ENCODE measurements at places on chromosomes 6 and 20.

- DNase-seq = no peak
Observed at GRCh38 chr6:113129991-113130390, 727.2 kb upstream of the MARCKS start.

DNA sequence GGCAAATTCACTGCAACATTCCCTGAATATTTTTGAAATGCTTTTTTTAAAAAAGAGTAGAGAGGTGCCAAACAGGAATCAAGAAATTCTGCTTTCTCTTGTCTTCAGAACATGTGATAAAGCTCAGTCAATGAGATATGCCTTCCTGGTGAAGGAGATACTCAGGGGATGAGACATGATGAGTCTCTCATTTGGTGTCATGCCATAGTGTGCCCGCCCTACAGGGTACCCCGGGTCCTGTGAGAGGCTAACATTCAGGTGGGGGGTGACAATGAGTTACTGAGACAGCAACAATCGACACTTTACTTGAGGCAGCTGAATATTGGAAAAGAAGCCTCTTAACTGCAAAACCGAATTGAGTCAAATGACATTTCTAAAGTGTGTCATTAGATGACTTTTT lies 6.7 kb downstream of the CCR6 start:
- no peak for DNase-seq

DNA sequence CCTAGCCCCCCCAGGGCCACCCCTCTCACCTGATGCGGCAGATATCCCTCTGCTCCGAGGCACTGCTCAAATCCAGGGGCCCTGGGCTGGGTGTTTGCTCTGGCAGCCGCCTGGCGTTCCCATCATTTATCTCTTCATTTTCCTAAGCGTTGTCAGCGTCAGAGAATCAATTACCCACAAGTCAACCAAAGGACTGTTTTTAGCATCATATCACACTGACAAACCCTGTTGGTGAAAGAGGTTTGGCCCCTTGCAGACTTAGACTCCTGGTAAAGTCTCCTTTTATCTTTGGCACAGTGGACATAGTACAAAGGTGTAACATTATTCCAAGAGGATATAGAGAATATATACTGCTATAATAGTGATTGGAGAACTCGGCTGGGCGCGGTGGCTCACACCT lies at the start of gene GHRH:
TSS of gene GHRH (minus strand) at position 101 of the 400 bp plus-strand sequence. CDS start 4,925 bp downstream, outside the sequence.
- peak; percentile 63 for DNase-seq

DNA sequence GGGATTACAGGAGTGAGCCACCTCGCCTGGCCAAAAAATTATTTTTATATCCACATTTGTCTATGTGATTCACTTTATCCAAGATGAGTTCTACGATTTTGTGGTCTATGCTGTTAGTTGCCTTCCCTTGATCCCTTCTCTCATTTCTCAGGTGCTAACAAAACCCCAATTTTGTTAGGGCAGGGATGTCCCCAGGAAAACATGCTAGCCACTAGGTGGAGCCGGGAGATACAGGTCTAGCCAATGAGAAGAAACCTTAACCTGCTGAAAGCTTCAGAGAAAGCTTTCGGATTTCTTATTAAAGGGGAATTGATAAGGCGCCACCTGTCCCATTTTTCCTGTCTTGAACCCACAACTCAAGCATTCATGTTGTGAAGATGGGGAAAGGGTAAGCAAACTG lies 167.4 kb upstream of the OLIG3 start:
- DNase-seq = no peak

DNA sequence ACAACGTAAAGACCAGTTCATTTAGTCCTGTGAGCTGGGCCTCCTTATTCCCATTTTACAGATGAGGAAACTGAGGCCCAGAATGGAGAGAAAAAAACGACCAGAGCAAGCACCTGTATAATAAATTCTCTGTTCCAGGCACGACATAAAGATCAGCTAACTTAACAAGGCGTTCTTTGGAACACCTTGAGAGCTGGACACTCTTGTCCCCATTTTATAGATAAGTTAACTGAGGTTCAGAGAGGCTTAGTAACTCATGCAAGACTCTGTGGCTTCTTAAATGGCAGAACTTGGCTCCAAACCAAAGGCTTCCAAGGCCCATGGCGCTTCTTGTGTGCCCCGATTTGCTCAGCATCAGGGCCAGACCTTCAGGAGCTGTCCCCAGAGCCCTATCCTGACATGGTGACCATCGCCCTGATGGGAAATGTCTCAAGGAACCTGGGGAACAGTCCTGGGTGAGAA lies 142.1 kb downstream of the VEGFA start:
- no peak for DNase-seq

DNA sequence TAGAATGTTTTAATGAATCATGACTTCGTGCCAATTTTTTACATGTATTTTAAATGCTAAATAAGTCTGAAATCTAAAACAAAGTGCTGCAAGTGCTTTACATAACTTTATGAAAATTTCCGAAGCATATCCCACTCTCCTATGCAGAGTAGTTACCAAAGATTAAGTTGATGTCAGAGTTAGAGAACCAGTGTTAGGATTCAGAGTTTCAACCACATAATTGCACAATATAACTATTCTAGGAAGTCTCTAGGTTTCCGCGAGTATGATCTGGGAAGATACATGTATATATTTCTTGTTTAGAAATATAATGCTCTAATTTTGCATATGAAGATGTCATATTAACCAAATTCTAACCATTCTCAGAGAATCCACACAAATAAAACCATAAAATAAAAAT lies 74.8 kb downstream of the ASCC3 start:
- no peak for DNase-seq

- peak; percentile 43 for DNase-seq
Observed at GRCh38 chr6:116682334-116682712, 1.3 kb downstream of the KPNA5 start.

- no peak for DNase-seq
Observed at GRCh38 chr6:91185072-91185471, 598.2 kb upstream of the MAP3K7 start.

DNA sequence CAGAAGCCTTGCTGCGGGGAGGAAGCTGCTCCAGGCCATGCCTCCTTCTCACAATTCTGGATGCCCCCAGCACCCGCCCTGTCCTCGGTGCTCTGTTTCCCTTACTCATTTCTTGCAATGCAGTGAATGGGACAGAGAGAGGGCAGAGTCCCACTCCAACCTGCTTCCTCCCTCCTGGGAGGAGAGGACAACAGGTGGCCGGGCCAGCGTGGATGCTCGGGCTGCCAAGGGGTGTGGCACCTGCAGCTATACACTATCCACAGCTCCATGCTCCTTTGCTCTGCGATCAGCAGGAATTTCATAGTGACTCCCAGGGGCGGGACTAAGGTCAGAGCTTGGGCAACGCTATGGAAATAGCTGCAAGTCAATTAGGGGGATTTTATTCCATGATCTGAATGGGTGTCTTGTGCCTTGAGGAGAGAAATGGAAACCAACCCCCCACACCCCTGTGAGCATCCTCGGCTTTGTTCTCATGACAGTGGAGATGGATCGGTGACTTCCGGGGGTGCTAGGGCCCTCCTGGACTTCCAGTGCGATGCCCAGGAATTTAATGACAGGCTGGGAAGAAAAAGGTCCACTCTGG lies 192.5 kb downstream of the MYLK4 start:
- no peak for DNase-seq

GRCh38 chr6:72616406-72617015 lies 5.4 kb upstream of the KCNQ5 start:
- DNase-seq = no peak

DNA sequence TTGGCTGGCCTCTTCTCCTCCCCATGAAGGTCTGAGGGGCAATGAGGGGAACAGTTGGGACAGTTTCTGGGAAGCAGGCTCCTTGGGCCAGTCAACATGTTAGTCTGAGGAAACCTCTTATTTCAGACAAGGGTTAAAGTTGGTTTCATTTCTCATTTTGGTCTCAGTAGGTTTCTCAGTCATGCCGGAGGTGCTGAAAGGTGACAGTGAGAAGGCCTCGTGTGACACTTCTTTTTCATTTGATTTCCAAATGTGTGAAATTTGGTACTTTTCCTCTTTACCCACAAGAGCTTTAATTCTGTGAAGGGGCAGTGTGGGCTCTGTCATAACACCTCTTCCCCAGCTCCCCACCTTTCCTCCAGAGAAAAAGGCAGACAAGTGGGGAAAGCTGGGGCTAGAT lies 7.5 kb upstream of the GLP1R start:
- DNase-seq = no peak

DNA sequence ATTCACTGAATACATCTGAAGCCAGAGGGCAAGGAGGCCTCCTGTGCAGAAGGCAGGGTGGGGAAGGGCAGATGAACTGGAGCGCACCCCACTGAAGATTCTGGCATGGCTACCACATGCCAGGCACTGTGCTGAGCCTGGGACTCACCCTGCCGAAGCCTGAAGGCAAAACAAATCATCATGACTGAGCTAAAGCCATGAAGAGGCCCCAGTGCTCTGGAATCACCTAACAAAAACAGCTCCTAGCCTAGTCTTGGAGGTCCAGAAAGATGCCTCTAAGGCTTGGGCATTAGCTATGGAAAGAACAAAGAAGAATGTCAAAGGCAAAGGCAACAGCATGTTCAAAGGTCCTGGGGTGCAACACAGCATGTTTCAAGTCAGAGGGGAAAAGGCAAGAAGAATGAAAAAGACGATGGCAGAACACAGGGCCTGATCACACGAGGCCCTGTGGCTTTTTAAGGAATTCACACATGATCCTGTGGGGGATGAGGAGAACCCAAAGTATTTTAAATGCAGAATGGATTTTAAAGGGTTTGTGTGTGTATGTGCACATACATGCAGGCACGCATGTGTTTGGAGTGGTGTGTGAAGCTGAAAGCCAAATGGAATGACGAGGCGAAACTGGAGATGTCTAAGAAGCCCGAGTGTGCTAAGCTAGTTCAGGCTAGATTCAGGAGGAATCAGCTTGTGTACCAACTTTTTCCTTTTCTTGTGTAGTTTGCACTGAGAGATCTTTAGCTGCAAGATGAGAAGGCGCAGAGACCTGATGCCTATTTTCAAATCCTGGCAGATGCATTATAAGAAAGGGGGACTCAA lies 261.4 kb downstream of the ZNF217 start:
- no peak for DNase-seq

DNA sequence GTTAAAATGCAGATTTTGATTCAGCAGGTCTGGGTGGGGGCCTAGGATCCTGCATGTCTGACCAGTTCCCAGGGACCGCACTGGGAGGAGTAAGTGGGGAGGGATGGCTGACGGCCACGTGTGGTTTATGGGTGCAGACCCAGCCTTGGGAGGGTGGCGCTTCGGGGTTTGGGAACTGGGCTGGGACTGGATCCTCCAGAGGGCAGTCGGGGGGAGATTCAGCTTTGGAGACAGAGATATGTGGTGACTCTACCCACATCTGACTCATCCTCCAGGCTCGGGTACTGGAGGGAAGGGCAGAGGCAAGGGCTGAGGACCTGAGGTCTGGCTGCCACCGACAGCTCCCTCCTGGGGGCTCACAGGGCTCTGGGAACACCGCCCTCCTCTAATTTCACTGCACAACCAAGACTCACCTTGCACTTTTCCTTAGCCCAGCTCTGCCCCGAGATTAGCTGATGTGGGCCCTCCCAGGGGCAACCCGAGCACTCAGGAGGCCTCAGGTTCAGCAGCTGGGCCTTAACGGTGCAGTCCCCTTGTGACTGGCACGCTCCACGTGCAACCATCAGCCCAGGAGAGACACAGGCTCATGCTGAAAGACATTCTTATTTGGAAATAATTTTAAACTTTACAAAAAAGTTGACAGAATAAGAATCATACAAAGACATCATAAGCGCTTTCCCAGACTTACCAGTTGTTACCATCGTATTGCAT lies 172.8 kb upstream of the PMEPA1 start:
- no peak for DNase-seq

- no peak for DNase-seq
Observed at GRCh38 chr6:17200395-17200794, 80.8 kb upstream of the RBM24 start.

GRCh38 chr6:36815962-36816735 lies 23.1 kb downstream of the CPNE5 start:
- no peak for DNase-seq

- no peak for DNase-seq
Observed at GRCh38 chr20:58480551-58481336, 34.5 kb downstream of the APCDD1L start.

- no peak for DNase-seq
Observed at GRCh38 chr6:64000818-64001491, 365.4 kb downstream of the PHF3 start.

DNA sequence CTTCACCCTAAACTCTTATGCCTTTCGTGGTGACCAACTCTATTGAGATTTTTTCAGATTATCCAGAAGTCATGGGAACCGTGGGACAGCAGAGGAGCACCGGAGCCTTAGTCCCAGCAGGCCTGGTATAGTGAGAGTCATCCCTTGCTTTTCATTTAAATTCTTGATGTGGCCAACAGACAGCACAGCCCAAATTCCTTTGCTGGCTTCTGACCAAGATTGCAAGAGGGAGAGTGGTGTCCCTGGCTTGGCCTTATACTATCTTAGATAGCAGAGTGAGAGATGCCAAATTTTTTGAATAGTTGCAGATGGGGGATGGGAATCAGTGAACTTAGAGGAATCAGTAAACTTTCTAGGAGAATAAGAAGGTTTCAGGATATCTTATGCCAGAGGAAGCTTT lies 7.8 kb downstream of the STX11 start:
- DNase-seq = no peak

- DNase-seq = peak; percentile 29
Observed at GRCh38 chr20:6492271-6493055, 275.0 kb upstream of the BMP2 start.

GRCh38 chr6:168834042-168834587 lies 393.1 kb downstream of the SMOC2 start:
- no peak for DNase-seq

DNA sequence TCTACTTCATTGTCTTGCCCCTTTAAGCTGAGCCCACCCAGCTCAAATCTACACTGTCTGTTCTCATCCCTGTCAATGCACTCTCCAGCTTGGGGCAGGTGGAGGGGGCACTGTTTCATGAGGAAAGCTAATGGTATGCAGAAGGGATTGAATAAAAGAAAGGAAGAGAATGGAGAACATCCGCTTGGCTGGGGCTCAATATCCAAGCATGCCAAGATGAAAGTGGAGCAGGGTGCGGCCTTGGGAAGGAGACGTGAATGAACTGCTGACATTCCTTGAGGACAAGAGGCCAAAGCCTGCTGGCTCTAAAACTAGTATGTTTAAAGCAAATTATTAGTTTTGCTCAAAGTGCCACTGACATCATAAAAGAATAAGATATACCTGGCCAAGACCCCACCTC lies 24.2 kb downstream of the AKAP12 start:
- DNase-seq = no peak

- no peak for DNase-seq
Observed at GRCh38 chr20:63159826-63160640, 55.9 kb downstream of the YTHDF1 start.
